GM03348 (cell line): ENCODE measurements at places on chromosomes 3 and 15.

DNA sequence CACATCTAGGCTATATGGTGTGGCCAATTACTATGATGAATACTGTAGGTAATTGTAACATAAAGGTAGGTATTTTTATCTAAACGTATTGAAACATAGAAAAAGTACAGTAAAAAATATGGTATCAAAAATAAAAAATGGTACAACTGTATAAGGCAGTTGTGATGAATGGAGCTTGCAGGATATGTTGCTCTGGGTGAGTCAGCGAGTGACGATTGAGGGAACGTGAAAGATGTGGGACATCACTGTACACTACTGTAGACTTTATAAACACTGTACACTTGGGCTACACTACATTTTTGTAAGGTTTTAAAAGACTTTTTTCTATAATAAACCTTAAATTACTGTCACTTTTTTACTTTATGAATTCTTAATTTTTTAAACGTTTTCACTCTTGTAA is 10.3 kb downstream of the CTNNB1 start:
- DNase-seq = no peak

DNA sequence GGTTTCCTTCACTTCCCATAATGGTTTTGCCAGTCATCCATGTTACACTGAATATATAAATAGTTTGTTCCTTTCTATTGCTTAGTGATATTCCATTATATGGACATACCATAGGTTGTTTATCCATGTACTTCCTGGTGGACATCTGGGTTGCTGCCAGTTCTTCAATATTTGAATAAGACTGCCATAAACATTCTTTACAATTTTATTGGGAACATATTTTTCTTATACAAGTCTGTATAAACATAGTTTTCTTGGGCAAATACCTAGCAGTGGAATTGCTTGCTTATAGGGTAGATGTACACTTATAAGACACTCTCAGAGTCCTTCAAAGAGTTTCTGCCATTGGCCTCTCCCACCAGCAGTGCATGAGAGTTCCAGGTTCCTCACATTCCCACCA is 231.4 kb downstream of the OPA1 start:
- no peak for DNase-seq

DNA sequence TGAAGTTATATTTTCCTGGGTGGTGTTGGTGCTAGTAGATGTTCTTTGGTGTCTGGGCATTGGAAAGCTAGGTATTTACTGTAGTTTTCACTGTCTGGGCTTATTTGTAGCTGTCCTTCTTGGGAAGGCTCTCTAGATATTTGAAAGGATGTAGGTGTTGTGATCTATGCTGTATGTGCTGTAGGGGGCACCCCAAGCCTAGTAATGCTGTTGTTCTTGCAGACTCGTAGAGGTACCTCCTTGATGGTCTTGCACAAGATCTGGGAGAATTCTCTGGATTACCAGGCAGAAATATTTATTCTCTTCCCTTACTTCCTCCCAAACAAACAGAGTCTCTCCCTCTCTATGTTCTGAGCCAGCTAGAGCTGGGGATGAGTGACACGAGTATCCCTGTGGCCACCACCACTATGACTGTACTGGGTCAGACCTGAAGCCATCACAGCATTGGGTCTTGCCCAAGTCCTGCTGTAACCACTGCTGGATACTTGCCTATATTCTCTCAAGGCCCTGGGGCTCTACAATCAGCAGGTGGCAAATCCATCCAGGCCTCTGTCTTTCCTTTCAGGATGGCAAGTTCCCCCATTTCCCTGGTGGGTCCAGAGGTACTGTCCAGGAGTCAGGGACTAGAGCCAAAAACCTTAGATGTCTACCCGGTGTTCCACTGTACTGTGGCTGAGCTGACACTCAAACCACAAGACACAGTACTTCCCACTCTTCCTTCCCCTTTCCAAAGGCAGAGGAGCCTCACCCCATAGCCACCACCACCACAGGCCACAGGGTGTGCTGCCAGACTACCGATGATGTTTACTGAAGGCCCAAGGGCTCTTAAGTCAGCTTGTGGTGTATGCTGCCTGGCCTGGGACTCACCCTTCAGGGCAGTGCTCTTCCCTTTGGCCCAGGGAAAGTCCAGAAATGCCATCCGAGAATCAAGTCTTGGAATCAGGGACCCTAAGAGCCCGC is 195.2 kb upstream of the DPPA4 start:
- DNase-seq = peak; percentile 18

GRCh38 chr15:70199540-70200410 is 102.1 kb upstream of the TLE3 start:
- peak; percentile 23 for DNase-seq

DNA sequence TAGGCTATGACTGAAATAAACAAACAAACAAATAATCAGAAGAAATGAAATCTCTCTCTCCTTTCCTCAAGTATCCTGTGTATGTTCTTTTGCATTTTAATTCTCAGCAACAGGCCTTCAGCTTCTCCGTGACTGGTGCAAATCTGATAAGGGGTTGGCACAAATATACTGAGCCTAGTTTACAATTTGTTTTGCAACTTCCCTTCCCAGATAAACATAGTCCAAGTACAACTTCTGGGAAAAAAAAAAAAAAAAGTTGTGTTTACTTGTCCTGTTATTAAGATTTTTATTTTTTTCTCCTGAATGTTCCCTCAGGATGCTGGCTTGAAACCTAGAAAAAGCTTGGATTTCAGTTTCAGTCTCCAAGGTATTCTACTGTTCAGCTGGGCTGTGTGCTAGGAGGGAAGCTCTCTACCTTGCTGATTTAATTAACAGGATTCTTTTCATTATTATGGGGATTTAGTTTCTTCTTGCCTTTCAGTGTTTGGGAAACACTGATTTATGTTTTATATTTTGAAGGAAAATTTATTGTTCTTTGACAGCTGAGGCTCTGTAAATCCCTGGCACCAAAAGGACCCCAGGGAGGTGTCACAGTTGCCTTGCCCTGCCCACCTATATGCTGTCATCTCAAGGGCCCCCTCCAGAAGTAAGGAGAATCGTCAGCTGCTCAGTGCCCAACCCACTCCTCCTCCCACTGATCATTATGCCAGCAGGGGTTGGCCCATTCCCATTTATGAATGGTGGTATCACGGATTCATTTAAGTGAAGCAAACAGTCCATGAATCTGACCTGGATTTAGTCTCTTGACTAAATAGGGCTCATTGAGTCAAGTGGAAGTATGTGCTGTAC is 185.2 kb downstream of the MEIS2 start:
- DNase-seq = no peak
